ENCODE measurements at places on chromosomes 11 and 22.

- DNase-seq, result no peak
These were observed 36.9 kb downstream of the CSRP3 start for GRCh38 chr11:19164881-19165280.

GRCh38 chr11:32266601-32267000, 168.7 kb downstream of the WT1 start:
- no peak for DNase-seq

GRCh38 chr11:102552020-102552419, 21.5 kb upstream of the MMP7 start:
- no peak for DNase-seq

DNA sequence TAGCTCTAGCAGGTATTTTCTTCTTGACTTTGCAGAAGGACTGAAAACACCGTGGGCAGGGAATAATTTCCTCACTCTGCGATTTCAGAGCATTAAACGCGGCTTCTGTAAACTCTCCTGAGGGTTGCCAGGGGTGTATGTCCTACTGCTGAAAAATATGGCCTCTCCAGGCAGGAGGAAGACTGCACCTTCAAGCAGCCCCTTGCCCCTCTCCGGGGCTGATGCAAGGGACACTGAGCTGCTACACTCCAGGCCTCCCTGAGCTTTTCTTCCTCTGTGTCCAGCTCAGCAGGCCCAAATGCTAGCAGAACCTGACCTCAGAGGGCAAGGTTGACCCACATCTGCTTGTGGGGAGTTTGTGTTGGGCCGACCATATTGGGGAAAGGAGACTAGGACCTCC, 2.2 kb downstream of the CD6 start:
- DNase-seq, result no peak

- no peak for DNase-seq
These were observed 6.8 kb upstream of the OR8B3 start for GRCh38 chr11:124405581-124405980.

DNA sequence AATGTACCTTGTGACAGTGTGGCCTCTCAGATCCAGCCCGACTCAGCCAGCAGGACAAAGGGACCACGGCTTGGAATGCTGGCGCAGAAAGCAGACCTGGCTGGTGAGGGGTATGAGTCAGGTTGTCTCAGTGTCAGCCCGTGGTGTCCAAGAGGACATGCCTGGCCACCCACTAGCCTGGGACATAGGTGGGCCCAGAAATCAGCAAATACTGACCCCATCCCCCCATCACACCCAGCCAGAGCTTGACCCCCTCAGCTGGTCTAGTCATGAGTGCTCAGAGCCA, 4.5 kb downstream of the BANF1 start:
- DNase-seq, result no peak

DNA sequence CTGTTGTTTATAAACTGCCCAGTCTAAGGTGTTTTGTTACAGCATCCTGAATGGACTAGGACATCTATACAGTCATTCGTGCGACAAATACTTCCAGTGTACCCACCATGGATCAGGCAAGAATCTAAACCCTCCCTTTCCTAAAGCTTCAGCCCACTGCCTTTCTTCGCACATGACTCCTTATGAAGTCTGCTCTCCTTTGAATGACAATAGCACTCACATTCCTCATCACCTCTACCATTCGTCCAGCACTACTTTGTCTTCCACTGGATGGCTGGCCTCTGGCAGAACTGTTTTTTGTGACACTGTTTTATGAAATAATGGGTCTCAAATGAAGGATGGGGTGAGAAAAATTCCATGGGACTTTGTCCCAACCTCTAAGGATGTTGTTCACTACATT, 89.8 kb upstream of the LIN7C start:
- no peak for DNase-seq

DNA sequence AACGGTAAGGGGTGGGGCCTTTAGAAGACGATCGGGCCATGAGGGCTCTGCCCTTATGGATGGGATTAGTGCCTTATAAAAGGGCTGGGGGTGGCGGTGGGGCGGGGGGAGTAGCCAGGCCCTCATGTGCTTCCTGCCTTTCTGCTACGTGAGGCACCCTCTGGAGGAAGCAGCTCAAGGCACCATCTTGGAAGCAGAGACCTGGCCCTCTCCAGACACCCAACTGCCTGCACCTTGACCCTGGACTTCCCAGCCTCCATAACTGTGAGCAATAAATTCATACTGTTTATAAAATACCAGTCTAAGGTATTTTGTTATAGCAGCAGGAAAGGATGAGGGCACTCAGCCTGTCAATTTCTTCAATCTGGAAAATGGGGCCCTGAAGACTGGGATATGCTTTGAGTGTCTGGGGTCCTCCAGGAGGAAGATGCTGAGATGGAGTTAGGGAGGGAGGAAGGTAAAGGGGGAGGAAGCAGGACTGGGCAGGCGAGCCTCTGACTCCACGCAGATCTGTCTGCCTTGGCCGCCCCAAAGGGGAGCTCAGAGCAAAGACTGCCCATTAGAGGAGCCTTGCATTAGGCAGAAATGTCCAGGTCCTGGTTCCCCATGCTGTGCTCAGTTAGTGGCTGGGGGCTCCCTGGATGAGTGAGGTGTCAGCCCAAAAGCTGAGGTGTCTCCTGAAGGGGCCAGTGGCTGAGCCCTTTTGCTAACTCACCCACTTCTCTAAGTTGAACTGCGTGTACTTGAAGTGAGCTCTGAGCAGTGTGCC, 5.3 kb downstream of the CABP2 start:
- no peak for DNase-seq

DNA sequence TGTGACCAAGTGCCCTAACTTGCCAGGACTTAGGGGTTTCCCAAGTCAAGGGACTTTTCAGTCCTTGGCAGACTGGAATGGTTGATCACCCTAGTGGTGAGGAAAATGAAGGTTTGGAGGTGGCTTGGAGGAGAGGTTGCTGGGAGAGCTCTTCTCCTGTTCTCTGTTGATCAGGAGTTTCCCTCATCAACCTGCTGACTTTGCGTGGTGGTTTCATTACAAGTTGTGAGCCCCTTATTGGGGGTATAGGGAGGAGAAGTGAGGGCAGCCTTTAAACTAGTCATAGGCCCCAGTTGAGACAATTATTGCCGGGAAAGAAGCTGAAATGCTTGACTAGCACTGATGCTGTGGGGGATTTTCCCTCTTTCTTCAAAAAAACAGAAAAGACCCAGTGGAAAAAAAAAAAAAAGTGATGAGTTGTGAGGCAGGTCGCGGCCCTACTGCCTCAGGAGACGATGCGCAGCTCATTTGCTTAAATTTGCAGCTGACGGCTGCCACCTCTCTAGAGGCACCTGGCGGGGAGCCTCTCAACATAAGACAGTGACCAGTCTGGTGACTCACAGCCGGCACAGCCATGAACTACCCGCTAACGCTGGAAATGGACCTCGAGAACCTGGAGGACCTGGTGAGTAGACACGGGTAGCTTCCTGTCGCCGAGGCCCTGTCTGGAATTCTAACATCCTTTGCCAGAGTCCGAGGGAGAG, at the start of gene CXCR5:
Gene CXCR5 (plus strand): TSS at position 525 of the 704 bp plus-strand sequence. CDS start 50 bp downstream, at position 575.
- no peak for DNase-seq

DNA sequence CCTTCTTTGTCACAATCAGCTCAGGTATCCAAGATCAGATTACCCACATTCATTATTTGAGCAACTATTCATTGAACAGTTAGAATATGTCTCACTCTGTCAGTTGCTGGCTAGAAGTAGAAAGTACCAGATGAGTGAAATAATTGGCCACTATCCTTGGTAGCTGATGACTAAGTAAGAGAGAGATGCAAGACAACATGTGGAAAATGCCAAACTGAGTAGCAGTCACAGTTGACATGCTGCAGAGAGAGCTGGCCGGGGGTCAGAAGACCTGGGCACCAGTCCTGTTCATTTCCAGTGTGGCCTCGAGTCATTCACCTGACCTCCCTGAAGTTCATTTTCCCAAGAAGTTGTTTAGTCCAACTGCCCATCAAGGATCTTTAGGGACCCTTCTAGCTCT, 22.5 kb upstream of the SMIM35 start:
- no peak for DNase-seq

Data from stimulated activated CD8-positive, alpha-beta memory T cell treated with anti-CD3 and anti-CD28 coated beads, Interleukin-2, amount 100 ng/mL, for 48 hours (primary cell).